T-cell (primary cell): ENCODE measurements at places on chromosomes 4 and X.

DNA sequence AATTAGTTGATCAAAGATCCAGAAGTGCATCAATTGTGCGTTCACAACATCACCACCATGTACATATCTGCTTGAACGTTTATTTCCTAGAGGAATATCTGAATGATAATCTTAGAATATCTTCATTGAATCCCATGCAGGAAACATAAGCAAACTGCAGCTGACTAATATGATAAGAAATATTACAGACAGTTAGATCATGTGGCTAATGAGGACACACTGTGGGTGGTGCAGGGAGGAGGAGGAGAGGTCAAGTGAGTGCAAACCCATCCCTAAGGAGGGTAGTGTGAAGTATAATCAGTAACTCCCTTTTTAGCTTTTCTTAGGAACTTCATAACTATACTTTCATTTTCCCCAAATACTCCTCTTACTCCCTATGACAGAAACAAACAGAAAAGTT lies 58.3 kb upstream of the HPGD start:
- DNase-seq, result no peak

DNA sequence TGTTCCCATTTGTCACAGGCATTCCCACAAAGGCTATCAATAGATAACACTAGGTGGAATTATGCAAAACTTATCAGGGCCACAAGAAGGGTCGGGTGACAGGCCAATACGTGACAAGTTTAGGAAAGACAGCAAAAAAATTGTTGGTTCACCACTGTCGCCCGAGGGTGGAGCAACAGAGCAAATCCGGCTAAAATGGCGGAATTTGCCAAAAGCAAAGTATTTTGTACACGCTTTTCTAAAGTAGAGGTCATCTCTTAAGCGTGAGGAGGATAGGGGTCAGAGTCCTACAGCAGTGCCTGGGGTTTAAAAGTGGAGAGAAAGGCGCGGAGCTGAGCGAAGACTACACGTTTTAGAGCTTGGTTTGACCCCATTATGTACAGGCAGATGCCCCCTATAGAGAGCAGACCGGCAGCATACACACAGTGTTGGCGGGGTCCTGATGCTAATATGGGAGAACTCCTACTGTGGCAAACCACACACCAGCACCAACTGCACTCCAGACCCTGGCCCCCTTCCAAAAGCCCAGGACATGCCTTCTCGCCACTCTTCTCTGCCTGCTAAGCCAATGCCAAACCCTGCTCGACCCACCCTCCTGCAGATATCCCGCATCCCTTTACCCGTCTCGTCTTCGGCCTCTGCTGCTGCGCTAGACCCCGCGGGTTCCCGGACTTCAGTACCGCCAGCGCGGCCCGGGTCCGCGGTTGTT lies 733 bp downstream of the CCNA2 start:
- no peak for DNase-seq

GRCh38 chr4:172104539-172104938 lies 291.3 kb downstream of the GALNTL6 start:
- no peak for DNase-seq

GRCh38 chr4:181443021-181443420 lies 800.2 kb upstream of the TENM3 start:
- no peak for DNase-seq

DNA sequence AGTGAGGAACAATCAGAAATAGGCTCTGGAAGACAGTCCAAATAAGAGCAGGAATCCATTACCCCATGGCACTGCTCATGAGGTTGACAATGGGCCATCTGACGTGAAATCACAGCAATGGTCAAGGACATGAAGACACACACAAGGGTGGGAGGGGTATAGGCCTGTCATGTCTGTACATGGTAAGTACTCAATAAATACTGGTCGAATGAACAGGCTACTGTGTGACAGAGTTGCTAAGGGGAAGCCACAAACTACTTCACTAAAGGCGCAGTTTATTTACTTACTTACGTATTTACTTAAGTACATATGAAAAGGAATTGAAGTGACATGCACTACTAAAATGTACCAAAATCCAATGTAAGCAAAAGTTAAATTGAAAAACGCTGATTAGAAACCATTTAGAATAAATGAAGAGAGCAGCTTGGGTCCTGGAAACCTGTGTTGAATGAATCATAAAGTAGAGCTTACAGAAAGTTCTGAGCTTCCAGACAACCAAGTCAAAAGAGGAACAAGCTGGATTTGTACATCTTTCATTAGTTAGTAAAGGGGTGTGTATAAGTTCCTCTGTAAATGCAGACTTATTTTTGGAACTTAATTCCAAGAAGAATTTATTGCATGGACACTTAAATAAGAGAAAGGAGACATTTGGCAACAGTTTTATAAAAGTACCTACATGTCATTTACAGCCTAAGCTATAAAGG lies 32.7 kb downstream of the ALPK1 start:
- DNase-seq, result no peak

- DNase-seq, result no peak
Observed at GRCh38 chrX:13064599-13065143, 20.3 kb upstream of the FAM9C start.

GRCh38 chr4:16802044-16802443 lies 96.4 kb downstream of the LDB2 start:
- no peak for DNase-seq

GRCh38 chr4:140680686-140681085 lies 75.5 kb downstream of the TBC1D9 start:
- DNase-seq, result no peak

- DNase-seq, result no peak
Observed at GRCh38 chr4:173273941-173274340, 60.2 kb downstream of the HMGB2 start.

DNA sequence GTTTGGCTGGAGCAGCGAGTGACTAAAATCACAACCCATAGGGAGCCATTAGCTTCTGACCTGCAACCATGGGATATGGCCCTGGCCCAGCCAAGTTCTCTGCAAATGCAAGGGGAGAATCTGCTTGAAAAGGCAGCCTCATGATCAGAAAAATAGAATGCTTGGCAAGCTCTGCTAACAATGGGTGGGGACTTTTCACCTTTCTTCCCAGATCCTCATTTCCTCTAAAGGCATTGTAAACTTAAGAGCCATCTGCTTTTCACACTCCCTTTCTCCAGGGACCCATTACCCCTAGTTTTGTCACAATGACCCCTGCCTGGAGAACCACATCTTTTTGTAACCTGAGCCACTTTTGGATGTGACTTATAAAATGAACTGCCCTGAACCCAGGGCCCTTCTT lies 104.3 kb downstream of the PARM1 start:
- no peak for DNase-seq

DNA sequence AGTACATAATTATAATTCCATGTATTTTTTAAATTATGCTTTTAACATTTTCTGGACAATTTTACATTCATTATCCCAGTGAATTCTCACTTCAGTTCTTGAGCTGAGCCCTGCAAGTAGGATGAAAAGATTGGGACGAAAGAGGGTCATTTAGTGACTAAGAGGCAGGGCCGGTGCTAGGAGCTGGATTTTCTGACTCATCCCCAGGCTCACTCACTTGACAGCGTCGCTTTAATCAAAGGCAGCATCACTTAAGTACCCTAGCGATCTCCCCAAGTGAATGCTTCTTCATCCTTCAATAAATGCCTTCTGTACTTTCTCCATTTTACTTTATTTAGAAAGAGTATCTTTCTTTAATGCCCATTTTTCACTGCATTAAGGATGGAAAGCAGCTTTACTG lies 263.6 kb downstream of the HS3ST1 start:
- DNase-seq, result no peak

DNA sequence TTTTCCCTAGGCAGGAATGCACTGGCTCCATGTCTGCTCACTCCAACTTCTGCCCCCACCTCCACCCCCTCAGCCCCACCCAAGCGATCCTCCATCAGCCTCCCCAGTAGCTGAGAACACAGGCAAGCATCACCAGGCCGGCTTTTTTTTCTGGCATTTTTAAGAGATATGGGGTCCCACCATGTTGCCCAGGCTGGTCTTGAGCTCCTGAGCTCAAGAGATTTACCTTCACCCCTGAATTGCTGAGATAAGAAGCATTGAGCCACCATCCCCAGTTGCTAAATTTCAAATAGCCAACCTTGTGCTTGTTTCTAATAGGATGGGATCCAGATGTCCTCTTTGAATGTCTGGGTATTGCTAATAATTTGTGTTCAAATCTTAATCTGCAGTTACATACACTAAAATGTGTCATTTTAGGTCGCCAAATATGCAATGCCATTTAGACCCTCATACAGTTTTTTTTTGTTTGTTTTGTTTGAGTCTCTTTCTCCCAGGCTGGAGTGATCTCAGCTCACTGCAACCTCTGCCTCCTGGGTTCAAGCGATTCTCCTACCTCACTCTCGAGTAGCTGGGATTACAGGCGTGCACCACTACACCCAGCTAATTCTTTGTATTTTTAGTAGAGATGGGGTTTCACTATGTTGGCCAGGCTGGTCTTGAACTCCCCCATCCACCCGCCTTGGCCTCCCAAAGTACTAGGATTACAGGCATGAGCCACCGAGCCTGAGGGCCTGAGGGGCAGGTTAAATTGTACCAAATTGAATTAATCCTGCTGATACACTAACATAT lies 8.8 kb downstream of the LARP7 start:
- no peak for DNase-seq

GRCh38 chr4:123235431-123235830 lies 161.2 kb upstream of the SPRY1 start:
- no peak for DNase-seq

DNA sequence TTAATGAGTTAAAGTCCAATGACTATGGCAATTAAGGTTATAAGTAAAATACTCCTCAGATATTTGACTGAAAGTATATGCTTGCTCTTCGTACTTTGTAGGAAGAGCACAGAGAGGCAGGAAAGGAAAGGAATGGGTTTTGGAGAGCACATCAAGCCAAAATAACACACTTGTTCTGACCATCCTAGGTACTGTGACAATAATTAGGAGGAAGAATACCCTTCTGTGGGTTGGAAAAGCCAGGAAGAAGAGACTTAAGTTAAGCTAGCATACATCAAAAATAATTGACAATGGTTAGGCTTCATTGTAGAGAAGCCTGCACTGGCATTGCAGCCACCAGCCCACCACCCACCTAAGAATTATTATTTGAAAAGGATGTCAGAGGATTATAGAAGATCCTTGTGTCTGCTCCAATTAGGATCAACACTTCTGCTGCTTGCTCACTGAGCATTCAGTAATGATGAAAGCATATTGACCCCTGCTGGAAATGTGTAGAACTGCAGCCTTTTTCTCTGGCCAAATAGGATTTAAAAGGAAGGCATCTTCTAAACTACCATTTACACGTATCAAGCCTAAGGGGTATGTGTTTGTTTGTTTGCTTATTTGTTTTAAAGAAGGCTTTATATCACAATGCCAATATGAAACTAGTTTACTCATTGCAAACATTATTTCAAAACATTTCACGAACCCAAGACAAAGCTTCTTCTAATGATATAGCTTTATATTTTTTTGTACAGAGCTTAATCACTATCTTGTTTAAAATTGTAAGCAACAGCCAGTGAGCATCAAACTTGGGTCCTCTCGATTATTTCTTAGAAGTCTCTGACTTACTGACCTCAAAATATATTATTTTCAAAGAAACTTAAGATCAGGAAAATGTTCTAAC lies 286.2 kb upstream of the TET2 start:
- no peak for DNase-seq

- no peak for DNase-seq
Observed at GRCh38 chrX:155169881-155170280, 46.4 kb upstream of the VBP1 start.

DNA sequence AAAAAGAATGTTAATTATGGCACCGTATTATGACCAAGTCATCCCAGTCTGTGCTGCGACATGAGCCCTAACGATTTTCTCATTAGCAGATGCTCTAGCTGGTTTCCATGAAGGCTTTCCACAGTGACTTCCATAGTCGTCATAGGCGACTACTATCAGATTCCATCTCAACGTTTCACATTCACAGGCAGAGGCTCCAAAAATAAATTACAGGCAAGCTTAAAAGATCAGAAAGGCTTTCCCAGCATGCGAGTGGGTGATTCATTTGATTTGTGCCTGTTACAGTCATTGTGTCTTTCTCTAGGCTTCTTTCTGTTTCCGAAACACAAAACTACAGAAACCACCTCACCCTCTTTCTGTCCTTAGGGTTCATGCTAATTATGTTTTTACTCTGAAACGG lies 43.2 kb downstream of the PALLD start:
- no peak for DNase-seq

- DNase-seq, result no peak
Observed at GRCh38 chrX:138709886-138710791, 1.4 kb downstream of the FGF13 start.

DNA sequence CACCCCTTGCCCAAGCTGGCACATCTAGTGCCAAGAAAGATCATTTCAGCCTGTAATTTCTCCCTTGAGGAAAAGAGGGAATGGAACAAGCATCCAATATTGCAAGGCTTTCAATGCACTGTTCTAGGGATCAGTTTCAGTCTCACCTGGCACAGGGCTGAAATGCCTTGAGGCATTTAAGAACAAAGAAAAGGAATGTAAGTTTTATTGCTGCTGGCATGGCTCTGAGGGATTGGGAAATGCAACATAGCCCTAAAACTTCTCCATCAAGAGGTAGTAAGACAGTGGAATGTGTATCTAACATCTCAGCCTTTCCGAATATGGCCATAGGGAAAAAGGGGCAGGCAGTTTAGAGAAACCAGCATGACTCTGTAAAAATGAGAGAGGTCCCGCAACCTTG lies 732.6 kb upstream of the LCORL start:
- no peak for DNase-seq

GRCh38 chrX:39261446-39262147 lies 460.3 kb downstream of the MID1IP1 start:
- DNase-seq, result no peak

DNA sequence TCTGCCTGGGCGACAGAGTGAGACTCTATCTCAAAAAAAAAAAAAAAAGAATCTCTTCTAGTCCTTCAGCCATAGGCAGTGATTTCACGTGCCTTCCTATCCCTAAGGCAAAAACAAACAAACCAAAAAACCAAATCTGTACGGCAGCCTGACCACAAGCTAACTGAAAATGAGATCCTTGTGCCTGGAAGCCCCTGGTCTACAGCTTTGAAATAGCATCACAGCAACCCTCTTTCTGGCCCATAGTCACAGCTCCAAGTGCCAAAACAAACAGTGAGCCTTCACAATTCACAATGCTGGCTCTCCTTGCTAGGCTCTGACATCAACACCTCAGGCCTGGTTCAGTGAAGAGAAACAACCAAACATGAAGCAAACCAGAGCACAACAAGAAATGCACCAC lies 46.1 kb downstream of the TMEM150C start:
- DNase-seq, result no peak

DNA sequence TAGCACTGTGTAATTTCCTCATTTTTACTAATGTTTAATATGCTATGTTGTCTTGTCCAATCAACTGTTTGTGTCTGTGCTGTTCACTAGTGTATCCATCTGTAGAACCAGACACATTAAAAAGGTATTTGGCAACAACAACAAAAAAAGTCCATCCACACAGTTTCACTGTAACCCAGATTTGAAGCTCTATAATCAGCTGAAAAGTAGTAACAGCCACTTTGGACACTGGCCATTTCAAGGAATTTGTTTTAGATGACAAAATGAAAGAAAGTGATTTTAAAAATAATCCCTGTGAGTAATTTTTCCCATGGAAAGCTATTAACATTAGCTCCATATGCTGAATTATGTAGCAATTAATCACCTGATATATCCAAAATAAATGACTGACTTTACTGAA lies 2.2 kb upstream of the FBXL5 start:
- no peak for DNase-seq

GRCh38 chr4:87758270-87758669 lies 41.1 kb upstream of the IBSP start:
- DNase-seq, result no peak
